Hematopoietic multipotent progenitor cell treated with erythropoietin and hydrocortisone succinate and interleukin-3 and kit ligand, for 6 days (in vitro differentiated cells): ENCODE measurements at places on chromosomes 1 and 21.
A peak's percentile ranks its signal among the peaks of the same experiment; 100 is the strongest.

DNA sequence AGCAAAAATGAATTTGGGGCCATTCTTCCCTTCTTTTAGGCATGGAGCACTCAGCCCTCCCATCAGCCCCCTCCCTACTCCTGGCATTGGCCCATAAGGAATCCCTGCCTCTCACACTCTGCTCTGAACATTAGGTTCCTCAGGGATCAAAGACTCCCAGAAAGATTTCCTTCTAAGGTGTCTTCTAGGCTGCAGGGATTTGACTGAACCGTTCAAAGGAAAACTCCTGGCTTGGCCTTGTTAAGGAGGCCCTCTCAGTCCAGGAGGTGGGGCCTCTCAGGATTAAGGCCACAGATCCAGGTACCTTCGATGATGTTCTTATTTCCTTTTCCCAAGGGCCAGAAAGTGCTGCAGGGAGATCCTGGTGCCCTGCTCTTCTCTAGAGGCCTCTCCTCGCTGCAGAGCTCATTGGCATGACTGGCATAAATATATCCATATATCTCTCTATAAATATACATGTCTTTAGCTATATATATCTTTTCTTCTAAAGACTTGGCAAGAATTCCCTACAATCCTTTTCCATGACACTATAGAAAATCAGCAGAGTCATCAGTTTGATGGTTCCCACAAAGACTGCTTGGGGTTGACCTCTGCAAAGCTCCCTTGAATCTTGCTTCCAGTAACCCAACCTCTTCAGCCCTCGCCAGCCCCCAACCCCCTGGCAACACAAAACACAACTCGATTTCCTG is 59.1 kb downstream of the PLXNA2 start:
- DNase-seq = no peak

- DNase-seq = no peak
Measured at GRCh38 chr1:169479363-169480066, 6.2 kb downstream of the SLC19A2 start.

GRCh38 chr1:91643431-91643830 is 142.8 kb downstream of the CDC7 start:
- no peak for DNase-seq

- DNase-seq = no peak
Measured at GRCh38 chr1:56461158-56462127, 117.9 kb downstream of the PLPP3 start.

GRCh38 chr1:42998386-42998785 is 39.7 kb upstream of the SLC2A1 start:
- DNase-seq = no peak

- no peak for DNase-seq
Measured at GRCh38 chr1:161768986-161769672, 3.0 kb downstream of the ATF6 start.

GRCh38 chr1:118461154-118461553 is 276.1 kb upstream of the SPAG17 start:
- no peak for DNase-seq

GRCh38 chr1:51336711-51337110 is 6.3 kb upstream of the TTC39A start:
- no peak for DNase-seq

DNA sequence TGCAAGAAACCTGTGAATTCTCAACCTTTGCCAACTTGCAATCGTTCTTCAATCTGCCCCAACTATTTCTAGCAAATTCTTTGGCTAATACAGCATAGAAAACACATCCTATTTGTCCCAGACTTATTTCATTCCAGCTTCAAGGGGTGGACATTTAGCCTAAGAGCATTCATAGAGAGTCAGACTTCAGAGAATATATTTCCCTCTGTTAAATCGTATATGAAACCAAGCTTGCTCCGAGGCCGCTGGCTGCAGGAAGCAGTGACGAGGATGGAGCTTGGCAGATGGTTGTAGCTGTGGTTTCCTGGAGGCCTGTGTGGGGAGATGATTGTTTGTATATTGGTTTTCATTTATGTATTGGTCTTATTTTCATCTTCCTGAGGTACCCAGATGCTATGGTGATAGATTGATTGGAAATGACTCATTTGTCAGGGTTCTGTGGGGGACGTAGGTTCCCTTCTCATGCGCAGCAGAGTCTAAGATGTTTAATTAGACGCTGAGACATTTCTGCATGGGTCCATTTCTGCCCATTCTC is 26.1 kb downstream of the MAN1C1 start:
- peak; percentile 63 for DNase-seq

DNA sequence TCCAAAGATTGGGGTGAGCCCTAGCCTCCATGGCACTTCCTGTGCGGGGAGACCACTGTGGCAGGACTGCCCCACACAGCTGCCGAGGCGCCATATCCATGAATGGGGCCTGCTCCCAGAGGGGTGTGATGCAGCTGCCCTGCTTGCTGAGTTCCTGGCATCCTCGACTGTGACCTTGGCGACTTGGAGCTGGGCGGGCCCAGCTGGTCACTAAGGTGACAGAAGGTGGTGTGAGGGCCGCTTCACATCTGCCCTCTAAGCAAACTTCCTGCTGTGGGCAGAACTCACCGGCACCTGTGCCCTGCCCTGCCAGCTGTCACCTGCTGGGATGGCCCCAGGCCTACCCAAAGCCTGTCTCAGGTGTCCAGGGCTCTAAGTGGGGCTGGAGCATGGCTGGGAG is 9.0 kb downstream of the TMEM61 start:
- DNase-seq = no peak

DNA sequence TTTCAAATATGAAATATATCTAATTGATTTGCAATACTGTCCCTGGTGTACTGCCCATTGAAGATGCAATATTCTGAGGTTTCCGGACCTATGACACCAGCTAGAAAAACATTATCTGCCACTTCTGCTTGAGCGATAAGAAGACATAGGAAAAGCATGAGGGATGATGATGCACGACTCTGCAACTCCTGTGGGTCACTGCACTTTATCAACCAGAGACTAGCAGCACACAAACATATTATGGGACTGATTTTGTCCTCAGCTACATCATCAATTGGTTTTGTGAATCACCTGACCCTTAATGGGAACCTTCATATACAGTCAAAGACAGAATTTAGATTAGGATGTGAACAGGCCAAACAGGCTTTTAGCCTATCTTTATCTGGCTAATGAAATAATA is 13.8 kb upstream of the KCNA3 start:
- no peak for DNase-seq

DNA sequence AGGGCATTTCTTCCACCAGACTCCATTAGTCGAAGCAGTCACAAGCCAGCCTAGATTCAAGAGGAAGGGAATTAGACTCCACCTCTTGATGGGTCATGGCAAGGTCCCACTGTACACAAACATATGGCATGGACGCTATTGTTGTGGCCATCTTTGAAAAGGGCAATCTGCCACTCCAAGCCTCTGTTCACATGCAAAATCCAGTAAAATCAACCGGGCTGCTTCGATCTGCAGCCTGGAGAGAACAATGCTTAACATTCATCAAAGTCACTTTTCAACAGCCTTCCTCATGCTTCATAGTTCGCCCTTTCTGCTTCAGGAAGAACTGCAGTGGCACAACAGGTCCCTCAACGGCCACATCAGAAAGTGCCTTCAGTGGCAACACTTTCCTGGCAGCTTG is 28.0 kb upstream of the GJB5 start:
- no peak for DNase-seq

GRCh38 chr1:168636200-168636599 is 59.8 kb downstream of the XCL1 start:
- peak; percentile 4 for DNase-seq

GRCh38 chr1:227766015-227766634 is 30.9 kb downstream of the SNAP47 start:
- DNase-seq = peak; percentile 46

DNA sequence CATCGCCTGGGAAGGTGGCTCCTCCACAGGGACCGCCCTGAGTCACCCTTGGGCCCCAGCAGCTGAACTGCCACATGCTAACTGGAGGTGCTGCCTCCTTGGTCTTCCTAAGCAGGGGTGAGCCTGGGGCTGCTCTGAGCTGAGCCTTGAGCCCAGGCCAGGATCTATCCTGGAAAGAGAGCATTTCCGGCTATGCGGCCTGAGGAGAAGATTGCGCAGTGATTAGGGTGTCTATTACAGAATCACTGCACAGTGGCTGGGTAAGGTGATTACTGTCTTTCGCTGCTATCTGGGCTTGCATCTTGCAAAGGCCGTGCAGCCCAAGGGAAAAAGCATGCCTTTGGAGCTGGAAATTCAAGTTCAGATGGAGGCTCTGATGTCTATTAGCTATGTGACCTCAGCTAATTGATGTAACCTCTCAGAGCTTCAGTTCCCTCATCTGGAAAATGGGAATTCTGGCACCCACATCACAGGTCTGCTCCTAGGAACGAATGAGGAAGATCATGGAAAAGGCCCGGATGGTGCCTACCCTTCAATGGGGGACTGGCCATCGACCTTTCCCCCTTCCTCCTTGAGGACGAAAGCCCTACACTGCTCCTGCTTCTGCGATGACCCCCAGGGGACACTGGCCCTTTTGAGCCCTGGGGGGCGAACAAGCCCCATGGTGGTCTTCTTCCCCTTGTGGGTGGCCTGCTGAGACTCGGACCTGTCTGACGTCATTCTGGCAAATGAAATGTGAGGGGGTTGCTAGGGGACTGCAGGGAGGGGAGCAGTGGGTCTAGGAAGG is 38.0 kb downstream of the GPR161 start:
- no peak for DNase-seq
